AML-193 (cell line): ENCODE measurements at places on chromosomes 4 and X.

DNA sequence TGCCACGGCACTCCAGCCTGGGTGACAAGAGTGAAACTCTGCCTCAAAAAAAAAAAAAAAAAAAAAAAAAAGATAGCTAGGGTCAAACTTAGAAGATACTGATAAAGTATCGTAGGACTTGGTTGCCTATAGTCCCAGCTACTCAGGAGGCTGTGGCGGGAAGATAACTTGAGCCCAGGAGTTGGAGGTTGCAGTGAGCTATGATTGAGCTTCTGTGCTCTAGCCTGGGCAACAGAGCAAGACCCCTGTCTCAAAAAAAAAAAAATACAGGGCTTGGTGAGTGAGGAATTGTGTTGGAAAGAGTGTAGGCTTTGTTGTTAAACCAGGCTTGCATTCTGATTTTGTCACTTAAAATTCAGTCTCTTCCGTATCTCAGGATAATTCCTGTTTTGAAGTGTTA lies 6.2 kb downstream of the TAF1 start:
- no peak for DNase-seq

DNA sequence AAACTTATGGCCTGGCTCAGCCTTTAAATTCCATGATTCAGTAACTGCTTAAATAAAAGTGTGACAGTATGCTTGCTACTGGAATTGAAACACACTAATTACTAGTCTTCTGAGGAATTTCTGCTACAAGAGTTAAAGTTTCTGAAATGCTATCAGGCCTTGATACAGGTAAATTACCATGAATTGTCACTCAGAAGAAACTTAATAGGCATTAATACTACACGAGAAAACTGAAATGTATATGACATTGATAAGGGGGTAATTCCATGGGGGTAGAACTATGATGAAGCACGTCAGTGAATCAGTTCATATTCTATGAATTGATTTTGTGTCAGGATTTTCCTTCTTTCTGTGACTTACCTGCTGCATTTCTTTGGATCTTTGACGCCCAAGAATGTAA lies 3.0 kb upstream of the NPY1R start:
- no peak for DNase-seq

- no peak for DNase-seq
Observed at GRCh38 chrX:88560673-88561330, 186.2 kb upstream of the CPXCR1 start.

- no peak for DNase-seq
Observed at GRCh38 chr4:8708401-8709021, 115.9 kb downstream of the CPZ start.

DNA sequence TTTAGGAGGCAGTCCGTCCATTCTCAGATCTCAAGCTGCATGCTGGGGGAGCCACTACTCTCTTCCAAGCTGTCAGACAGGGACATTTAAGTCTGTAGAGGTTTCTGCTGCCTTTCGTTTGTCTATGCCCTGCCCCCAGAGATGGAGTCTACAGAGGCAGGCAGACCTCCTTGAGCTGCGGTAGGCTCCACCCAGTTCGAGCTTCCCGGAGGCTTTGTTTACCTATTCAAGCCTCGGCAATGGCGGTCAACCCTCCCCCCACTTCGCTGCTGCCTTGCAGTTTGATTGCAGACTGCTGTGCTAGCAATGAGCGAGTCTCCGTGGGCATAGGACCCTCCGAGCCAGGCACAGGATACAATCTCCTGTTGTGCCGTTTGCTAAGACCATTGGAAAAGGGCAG lies 10.7 kb upstream of the ADH5 start:
- DNase-seq, result no peak
